ENCODE measurements at places on chromosomes 5 and 9. TPM values are rescaled to one million over a fixed set of nuclear protein-coding genes. Genes with fewer than 3 reads are reported as not detected.

The CCDC69 gene
- total RNA-seq, result 23.8 TPM

The SLC27A6 gene
- total RNA-seq, result not detected

The RMND5B gene
- total RNA-seq, result 29.2 TPM

The OTP gene
- total RNA-seq, result not detected

The CAMLG gene
- total RNA-seq, result 38.2 TPM

The C5orf58 gene
- not detected for total RNA-seq

The TMEM171 gene
- not detected for total RNA-seq

The DNAI1 gene
- not detected for total RNA-seq

The DOK3 gene
- total RNA-seq, result 14.9 TPM

The HRH2 gene
- 28.8 TPM for total RNA-seq

All from activated naive CD4-positive, alpha-beta T cell treated with anti-CD3 and anti-CD28 coated beads, Interleukin-2, amount 50 U/mL, for 72 hours (primary cell).